IPS DF 6.9 (cell line): ENCODE measurements at places on chromosomes 3 and 15.
A peak's percentile ranks its signal among the peaks of the same experiment; 100 is the strongest.

- no peak overlapping the region for H3K4me3 ChIP-seq
- no peak overlapping the region for H3K27ac ChIP-seq
- 0 out of 2 replicates have a peak, but pooled peaks cover 1% of the 10 kb centered on the region for H3K4me1 ChIP-seq
- H3K27me3 ChIP-seq: no peaks in the 10 kb centered on the region
Observed at GRCh38 chr3:156593814-156594213, 38.9 kb upstream of the SSR3 start.

DNA sequence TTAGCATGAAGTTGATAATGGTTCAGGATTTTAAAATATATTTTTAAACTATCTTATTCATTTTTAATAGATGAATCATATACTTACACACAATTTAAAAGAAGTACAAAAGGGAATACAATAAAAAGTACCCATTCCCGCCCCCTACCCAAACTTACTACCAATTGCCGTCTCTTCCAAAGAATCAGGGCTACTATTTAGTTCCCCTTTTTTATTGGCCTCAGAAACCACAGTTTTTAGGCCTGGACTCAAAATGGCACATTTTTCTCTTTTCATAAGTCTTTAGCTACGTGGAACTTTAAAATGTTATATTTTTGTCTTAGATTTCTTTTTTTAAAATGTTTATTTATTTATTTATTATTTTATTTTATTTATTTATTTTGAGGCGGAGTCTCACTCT, 18.0 kb downstream of the LRRK1 start:
- H3K27ac ChIP-seq: no peak overlapping the region
- peaks cover 2% of the 10 kb centered on the region; the same call in 1 of the 2 replicates for H3K4me1 ChIP-seq
- H3K36me3 ChIP-seq: no peaks in the 10 kb centered on the region
- H3K27me3 ChIP-seq: no peaks in the 10 kb centered on the region
- H3K4me3 ChIP-seq: no peak overlapping the region

GRCh38 chr3:87805670-87806069, 253.1 kb downstream of the CGGBP1 start:
- no peak overlapping the region for H3K27ac ChIP-seq
- H3K4me3 ChIP-seq: no peak overlapping the region
- H3K4me1 ChIP-seq: no peaks in the 10 kb centered on the region
- no peak for DNase-seq

DNA sequence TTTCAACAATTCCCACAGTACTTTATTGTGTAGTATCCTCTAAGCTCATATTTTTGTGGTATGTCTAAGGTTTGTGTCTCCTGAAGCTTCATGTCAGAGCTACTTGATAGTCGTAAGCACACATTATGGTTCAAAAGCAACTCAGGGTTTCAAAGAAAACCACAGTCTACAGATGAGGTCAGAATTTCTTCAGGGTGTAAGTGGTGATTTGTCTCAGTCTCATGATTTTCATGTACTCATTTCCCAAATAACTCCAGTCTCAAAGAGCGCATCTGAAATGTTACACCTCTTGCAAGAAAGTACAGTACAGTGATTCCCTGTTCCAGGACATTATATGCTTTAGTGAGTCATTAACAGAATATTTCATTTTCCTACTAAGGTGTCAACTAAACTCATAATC, 47.5 kb upstream of the SSR3 start:
- no peak overlapping the region for H3K27ac ChIP-seq
- no peaks in the 10 kb centered on the region for H3K36me3 ChIP-seq
- no peak for DNase-seq
- H3K4me3 ChIP-seq: no peak overlapping the region
- no peaks in the 10 kb centered on the region for H3K27me3 ChIP-seq

DNA sequence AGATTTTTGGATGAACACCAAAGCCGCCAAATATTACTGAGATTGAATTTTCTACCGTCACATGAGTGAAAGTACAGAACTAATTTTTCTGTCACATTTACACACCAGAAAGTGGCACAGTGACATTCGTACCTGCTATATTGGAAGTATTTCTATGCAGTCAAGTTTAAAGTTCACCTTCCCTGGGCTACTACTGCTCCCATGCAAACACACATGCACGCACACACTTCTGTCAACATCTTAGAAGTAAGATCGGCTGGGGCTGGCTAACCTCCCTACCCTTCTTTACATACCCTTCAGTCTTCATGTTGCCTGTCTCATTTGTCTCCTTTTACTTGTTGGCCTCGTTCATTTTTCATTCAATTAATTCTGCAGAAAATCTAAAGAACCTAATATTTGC, 19.0 kb upstream of the TM4SF1 start:
- no peak overlapping the region for H3K4me3 ChIP-seq
- H3K4me1 ChIP-seq: no peaks in the 10 kb centered on the region
- H3K36me3 ChIP-seq: no peaks in the 10 kb centered on the region
- DNase-seq: no peak
- no peak overlapping the region for H3K27ac ChIP-seq

DNA sequence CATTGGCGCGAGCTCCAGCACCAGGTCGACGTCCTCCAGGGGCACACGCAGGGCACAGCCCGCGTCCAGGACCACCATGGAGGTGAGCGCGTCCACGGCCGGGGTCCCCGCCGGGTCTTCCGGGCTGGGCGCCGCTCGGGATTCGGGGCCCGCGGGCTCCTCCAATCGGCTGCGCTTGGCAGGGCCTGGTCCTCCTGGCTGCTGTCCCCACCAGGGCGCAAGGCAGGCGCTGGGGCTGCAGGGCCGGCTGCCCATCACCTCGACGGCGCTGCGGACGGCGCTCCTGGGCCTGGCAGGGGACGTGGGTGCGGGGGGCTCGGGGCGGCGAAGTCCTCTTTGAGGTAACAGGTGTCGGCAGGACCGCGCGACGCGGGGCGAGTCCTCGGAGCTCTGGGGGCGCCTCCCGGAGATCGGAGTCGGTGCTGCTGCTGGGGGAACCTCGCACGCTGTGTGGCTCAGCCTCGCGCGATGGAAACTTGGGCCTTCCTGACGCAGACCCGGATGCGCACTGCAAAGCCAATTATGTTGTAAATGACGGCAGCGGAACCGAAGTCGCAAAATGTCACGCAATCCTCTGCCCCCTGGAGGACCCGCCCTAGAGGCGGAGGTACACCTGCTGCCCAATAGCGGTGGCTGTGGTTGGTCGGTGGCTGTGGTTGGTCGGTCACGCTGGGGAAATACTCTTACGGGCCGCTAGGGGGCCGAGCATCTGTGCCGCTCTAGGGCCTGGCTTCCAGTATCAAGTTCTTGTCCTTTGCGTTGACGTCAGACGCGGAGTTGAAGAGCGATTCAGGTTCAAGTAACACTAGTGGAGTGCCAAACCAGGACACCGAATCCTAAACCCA, at the start of gene PRR23C:
Gene PRR23C (minus strand): TSS at position 527 of the 845 bp plus-strand sequence. CDS start 272 bp downstream, at position 255.
- H3K4me1 ChIP-seq: no peaks in the 10 kb centered on the region
- no peaks in the 10 kb centered on the region for H3K36me3 ChIP-seq
- DNase-seq: no peak
- no peaks in the 10 kb centered on the region for H3K27me3 ChIP-seq

- peaks cover 4% of the 10 kb centered on the region; the same call in 1 of the 2 replicates for H3K4me1 ChIP-seq
- no peaks in the 10 kb centered on the region; the same call in 1 of the 2 replicates for H3K27me3 ChIP-seq
- H3K27ac ChIP-seq: no peak overlapping the region
- DNase-seq: no peak
- H3K4me3 ChIP-seq: no peak overlapping the region
Observed at GRCh38 chr3:46236294-46237054, 5.8 kb upstream of the CCR3 start.

DNA sequence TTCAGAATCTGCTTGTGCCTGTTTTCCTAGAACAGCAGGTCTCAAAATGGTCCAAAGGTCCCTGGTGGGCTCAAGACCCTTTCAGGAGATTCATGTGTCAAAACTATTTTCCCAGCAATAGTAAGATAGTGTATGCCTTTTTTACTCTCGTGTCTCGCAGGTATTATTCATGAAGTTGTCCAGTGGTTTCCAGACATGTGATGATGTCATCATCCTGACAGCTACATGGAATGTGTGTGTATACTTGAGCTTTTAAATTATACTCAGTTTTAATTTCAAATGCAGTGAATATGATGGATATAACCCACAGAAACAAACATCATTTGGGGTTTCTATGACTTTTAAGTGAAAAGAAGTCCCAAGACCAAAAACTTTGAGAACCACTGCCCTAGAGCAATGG, 288.6 kb downstream of the NTRK3 start:
- H3K4me3 ChIP-seq: no peak overlapping the region
- DNase-seq: no peak
- H3K36me3 ChIP-seq: no peaks in the 10 kb centered on the region

GRCh38 chr3:11954312-11954934, 49.8 kb upstream of the SYN2 start:
- H3K4me1 ChIP-seq: no peaks in the 10 kb centered on the region
- no peak for DNase-seq
- no peaks in the 10 kb centered on the region for H3K27me3 ChIP-seq
- H3K36me3 ChIP-seq: no peaks in the 10 kb centered on the region

DNA sequence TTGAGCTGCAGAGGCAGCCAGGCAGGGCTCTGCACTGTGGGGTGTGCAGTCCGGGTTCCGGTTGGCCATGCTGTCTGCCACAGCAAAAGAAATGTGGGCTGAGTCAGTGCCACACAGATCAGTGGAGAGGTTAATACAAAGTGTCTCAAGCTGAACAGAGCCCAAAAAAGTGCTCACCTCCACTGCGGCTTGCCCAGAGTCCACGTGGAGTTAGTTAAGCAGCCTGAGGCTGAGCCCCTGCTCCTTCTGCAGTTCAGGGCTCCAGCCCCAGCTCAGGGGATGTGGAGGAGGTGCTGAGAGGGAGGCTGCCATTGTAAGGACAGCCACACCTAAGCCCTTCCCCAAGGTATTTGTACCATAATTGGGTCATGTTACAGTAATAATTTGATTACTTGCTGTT, 85.3 kb downstream of the LRRK1 start:
- H3K27ac ChIP-seq: no peak overlapping the region
- no peaks in the 10 kb centered on the region for H3K36me3 ChIP-seq
- H3K4me3 ChIP-seq: no peak overlapping the region
- H3K4me1 ChIP-seq: peaks cover 5% of the 10 kb centered on the region; the same call in 1 of the 2 replicates
- no peak for DNase-seq

GRCh38 chr3:39965997-39966396, 156.6 kb downstream of the MYRIP start:
- DNase-seq: no peak
- H3K27ac ChIP-seq: no peak overlapping the region
- H3K27me3 ChIP-seq: no peaks in the 10 kb centered on the region
- no peaks in the 10 kb centered on the region for H3K36me3 ChIP-seq

GRCh38 chr3:13470894-13471574, 9.1 kb upstream of the HDAC11 start:
- 0 out of 2 replicates have a peak, but pooled peaks cover 2% of the 10 kb centered on the region for H3K36me3 ChIP-seq
- no peaks in the 10 kb centered on the region; the same call in 1 of the 2 replicates for H3K4me1 ChIP-seq
- H3K27ac ChIP-seq: no peak overlapping the region

DNA sequence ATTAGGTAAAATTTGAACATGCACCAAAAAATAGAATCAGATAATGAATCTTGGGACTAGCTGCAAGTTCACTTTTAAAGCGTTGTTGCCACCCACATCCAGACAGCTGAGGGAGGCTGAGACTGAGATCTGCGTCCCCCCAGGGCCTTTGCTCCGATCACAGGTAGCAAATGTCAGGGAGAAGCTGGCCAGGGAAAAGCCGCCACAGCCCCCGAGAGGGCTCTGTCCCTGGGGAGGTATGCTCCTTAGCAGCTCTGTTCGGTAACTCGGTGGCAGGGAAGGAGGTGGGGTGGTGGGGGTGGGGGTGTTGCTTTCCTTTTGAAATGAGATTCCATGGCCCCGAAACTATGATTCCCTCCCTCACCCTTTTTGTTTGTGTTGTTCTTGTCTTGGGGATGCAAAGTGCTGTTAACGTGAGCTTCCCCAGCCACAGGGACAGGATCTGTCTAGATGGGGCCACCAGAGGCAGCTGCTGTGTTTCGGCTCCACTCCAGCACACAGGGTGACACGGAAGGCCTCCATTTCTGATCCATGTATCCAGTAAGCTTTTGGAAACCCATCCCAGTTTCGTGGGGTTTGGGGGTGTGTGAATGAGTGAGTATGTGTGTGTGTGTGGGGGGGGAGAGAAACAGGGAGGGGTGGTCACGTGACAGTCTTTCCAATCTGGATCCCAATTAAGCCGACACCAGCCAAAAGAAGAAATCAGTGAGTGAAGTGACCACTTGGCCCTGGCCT, 1.1 kb upstream of the MINAR1 start:
- no peak for DNase-seq
- no peak overlapping the region for H3K27ac ChIP-seq
- no peaks in the 10 kb centered on the region for H3K4me1 ChIP-seq
- H3K4me3 ChIP-seq: peak overlapping the region; percentile 49; the same call in 1 of the 2 replicates
- H3K27me3 ChIP-seq: peaks cover 32% of the 10 kb centered on the region; the same call in 1 of the 2 replicates

DNA sequence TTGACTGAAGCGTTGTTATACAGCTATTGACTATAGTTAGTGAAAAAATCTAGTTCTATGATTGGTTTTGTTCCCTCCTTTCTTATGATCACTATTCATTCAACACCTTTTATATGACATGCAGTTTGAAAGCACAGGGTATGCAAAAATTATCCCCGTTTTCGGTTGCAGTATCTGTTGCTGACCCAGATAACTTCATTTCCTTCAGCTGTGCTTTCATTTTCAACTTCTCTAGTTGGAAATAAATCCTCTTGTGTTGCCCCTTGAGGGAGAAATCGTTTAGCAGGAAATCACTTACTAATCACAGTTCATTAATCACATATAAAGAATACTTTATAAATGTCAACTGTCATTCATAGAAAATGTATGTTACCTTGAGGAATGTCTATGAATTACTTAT, 55.1 kb downstream of the MBNL1 start:
- H3K4me3 ChIP-seq: no peak overlapping the region
- DNase-seq: no peak
- no peaks in the 10 kb centered on the region for H3K36me3 ChIP-seq
- H3K4me1 ChIP-seq: no peaks in the 10 kb centered on the region
- no peaks in the 10 kb centered on the region; the same call in 1 of the 2 replicates for H3K27me3 ChIP-seq
- H3K27ac ChIP-seq: no peak overlapping the region

DNA sequence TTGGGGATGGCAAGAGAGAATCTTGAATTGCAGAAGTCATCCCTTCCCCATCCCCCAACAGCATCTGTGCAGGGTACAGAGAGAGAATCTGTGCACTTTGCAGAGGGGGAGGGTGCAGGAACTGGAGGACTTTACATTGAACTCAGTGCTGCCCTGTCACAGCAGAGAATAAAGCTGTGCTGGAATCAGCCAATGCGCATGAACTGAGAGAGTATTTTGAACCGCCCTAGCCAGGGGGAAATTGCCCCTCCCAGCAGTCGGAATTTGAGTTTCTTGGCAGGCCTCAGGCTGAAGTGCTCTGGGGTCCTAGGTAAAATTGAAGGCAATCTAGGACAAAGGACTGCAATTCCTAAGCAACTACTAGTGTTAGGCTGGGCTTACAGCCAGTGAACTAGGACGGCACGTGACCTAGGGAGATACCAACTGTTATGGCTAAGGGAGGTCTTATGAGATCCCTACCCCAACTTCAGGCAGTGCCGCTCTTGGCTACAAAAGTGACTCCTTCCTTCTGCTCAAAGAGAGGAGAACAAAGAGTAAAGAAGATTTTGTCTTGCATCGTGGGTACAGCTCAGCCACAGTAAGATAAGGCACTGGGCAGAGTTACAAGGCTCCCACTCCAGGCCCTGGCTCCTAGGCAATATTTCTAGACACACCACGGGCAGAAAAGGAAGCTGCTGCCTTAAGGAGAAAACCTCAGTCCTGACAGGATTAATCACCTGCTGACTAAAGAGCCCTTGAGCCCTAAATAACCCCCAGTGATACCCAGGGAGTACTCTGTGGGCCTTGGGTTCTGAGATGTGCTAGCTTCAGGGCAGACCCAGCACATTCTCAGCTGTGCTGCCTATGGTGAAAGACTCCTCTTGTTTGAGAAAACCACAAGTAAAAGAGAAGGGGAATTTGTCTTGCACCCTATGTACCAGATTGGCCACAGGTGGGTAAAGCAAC, 300.5 kb upstream of the ALCAM start:
- H3K27me3 ChIP-seq: no peaks in the 10 kb centered on the region
- no peak overlapping the region for H3K27ac ChIP-seq
- no peak overlapping the region for H3K4me3 ChIP-seq

GRCh38 chr15:38991701-38992100, 427.1 kb upstream of the RASGRP1 start:
- no peak for DNase-seq
- H3K4me1 ChIP-seq: no peaks in the 10 kb centered on the region
- H3K36me3 ChIP-seq: no peaks in the 10 kb centered on the region
- no peak overlapping the region for H3K27ac ChIP-seq
- no peak overlapping the region for H3K4me3 ChIP-seq
